ENCODE measurements at places on chromosomes 3 and 15.

DNA sequence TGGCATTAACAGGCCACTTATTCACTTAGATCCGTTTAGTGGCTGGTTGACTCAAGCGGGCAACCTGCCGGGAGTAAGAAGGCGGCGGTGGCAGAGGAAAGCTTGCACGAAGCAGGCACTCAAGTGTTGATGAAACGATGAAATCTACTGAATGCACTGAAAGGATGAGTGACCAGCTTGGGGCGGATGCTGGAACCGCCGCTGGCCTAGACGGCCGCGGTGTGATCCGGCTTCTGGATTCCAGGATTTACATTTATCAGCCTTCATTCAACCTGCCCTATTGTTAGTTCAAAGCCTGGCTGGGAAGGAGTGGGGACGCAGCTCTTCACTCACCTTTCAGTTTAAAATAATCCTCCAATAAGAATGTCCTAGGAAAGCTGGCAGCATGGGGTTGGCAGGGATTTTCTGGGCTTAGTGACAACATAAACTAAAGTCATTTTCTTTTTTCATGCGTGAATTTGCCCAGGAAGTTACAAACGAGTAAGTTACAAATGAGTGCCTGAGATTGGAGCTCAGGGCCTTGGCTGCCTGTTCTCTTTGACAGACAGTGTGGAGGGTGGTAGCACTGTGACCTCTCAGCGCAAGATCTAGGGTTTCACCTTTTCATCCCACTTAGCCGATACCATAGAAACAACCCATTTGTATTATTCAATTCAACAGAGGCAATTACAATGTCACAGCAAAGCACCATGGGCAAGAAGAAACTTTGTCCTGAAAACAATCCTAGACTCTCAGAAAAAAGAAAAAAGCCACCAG is 1.1 kb upstream of the PLCH1 start:
- peak; percentile 69 for DNase-seq

DNA sequence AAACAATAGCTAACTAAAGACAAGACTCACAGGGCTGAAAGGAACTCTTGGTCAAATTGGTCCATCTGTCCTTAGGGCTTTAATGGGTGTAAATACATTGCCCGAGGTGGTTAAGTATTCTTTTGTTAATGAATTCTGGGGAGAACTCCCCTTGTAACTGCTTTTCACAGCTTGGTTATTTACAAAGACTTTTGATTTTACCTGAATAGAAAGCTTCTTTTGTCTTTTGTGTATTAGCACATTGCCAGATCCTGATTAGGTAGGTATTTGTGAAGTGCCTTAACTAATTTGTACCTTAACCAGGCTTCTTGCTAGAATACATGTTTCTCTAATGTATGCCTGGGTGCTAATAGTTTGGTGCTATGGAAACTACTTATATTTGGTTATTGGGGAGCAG is 14.0 kb downstream of the CHD2 start:
- no peak for DNase-seq

DNA sequence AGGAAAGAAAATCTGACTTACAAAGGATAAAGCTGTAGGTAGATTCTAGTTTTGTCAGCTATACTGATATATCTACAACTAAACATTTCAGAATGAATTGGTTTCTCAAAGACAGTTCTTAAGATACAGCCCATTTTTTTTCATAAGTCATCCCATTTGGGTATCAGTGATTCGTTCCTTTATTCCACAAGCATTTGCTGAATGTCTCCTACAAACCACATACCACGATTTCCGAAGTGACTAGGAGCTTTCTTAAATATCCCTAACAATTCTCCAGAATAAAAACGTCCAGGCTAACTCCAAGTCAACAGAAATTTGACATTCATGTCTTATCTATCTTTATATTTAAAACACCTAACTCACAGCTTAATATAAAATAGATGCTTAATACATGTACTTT is 59.8 kb downstream of the TP53BP1 start:
- DNase-seq, result no peak

DNA sequence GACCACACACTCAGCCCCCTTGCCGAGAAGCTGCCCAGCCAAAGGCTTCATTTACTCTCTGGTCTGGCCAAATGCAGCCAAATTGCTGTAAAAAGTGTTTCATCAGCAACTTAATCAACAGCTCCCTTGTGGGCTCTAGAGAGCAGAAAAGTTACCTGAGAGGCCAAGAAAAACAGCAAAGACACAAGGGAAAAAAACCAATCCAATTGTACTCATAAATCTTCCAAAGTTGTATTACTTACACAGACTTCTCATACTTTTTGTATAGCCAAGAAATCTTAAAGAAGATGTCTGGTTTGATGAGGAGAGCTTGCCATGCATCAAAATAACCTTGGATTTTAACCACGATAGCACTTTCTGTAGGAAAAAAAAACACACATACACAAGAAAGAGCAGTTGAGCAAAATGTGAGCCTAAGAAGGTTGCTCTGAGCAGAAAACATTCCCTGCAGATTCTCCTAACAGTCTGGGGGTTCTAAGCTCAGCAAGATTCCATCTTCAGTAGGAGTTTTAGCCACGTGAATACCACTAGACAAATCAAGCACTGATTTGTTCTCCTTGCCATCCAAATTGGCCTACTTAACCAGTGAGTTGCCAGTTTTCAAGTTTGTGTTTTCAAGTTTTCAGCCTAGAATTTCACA is 120.0 kb downstream of the CYP19A1 start:
- DNase-seq, result no peak

DNA sequence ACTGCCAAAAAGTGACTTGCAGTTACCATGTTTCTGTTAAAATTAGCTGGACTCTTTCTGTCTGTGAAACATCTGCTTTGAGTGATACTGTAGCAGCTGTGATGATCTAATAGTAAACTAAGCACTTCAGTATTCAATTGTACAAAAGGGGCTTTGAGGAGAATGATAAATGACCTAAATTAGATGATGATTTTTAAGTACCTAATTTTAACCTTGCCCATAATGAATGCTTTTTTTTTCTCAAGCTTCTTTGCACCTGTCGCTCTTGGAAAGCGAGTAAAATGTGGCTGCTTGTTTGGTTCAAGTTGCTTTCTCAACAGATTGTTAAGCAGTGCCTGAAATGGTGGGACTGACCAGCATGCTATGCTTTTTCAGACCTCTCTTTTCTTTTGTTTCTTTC is 752.3 kb downstream of the EPHA3 start:
- DNase-seq, result peak; percentile 85

- DNase-seq, result no peak
These were observed 52.4 kb downstream of the PRKCI start for GRCh38 chr3:170274641-170275040.

DNA sequence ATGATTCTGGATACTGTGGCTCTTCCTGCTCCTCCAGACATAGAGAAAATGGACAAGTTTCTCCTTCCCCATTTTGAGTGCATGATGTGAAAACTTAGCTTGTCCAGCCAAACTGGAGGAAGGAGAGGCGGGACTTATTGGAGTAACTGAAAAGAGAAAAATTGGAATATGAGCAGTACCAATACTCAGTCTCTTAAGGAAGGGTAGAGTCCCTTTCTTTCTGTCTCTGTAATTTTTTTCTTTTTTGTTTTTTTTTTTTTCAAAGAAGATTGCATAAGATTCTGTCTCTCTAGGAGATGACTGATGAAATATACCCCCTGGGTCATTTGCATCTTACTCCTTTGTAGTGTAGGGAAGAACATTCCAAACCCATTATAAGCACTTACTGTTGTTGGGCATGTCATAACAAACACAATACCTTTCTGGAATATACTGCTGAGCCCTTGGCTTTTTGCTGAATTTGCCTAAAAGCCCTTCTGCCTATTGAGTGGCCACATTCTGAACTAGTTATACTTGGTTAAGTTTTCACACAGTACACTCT is 498.1 kb upstream of the TPRG1 start:
- no peak for DNase-seq

GRCh38 chr15:47872869-47873432 is 155.6 kb downstream of the SEMA6D start:
- no peak for DNase-seq

DNA sequence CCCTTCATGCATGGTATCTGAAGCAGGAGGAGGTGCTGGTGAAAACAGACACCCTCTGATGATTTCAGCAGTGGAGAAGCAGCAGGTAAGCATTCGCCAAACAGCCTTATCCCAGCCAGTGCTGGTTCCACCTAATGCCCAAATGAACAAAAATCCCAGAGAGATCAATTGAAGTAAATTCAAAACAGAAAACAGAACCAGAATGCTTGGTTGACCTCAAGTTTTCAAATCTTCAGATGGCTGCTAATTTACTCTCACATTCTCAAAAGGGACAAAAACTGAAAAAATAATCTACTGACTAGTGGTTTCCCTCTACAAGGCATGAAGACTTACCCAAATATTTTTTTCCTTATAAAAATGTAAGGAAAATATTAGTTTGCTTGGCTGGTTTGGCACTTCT is 87.0 kb upstream of the MYO5C start:
- no peak for DNase-seq

GRCh38 chr15:52749258-52749657 is 40.9 kb downstream of the ONECUT1 start:
- no peak for DNase-seq

DNA sequence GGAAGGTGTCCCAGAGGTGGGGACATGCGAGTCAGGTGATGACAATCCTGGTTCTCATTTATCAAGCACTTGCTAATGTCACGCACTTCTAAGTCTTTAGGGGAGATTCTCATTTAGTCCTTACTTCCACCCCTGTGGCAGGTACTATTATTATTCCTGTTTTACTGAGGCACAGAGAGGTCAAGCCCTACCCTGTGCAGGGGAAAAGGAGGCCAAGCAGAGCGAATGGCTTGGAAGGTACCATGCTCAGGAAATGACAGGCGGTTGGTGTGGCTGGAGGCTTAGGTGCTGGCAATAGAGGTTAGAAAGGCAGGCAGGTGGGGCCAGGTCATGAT is 268.9 kb downstream of the UACA start:
- DNase-seq, result no peak

DNA sequence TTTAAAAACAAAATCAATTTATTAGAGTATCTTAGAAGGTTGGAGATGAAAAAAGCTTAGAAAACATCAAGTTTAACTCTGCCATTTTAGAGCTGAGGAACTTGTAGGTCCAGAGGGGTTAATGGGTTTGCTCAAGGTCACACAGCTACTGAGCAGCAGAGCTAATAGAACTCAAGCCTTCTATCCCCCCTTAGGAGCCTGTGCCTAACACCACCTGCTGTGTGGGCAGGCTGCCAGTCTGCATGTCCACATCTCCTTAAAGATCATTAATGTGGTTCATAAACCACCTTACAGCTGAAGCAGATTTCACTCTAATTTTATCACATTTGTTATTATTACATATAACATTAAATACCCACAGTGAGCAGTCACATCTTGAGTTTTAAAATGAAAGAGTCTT is 14.1 kb upstream of the SLC35G2 start:
- DNase-seq, result peak; percentile 62

DNA sequence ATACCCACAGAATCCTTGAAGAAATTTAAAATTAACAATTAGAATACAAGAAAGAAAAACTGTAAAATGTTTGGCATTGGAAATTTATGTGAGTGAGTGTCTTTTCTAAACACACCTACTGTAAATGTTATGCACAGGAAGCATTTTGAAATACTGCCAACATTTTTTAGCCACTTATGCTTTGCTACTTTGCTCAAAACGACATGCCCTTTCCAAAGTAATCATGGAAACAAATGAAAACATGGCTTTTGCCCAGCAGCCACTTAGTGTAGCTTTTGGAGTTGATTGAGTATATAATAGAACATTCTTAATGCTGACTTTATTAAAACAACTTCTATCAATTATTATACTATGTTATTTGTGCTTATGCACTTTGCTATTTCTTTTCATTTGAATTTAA is 823.0 kb downstream of the CADM2 start:
- no peak for DNase-seq

Measured in NCI-H524 treated with DMSO at 0.1 percent for 48 hours (cell line).